GM03348 (cell line): ENCODE measurements at places on chromosomes 3 and 15.

GRCh38 chr15:96329403-96329981 is 1.0 kb upstream of the NR2F2 start:
- no peak for DNase-seq

DNA sequence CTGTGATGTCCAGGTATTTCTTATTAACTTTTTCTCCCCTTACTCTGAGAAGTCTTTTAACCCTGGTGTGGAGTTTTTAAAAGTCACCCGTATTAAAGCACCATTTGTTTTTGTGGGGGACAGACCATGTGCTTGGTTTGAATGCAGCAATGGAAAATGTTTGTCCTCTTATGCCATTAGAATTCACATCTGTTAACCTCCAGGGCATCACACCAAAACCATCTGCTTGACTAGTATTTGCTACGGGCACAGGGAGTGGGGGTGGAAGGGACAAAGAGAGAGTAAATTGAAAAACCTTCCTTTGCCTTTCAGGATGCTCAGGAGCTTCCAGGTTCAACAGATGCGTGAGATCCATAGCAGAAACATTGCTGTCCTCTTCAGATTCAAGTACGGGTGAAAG is 61.4 kb upstream of the GOLGA8B start:
- DNase-seq: no peak

DNA sequence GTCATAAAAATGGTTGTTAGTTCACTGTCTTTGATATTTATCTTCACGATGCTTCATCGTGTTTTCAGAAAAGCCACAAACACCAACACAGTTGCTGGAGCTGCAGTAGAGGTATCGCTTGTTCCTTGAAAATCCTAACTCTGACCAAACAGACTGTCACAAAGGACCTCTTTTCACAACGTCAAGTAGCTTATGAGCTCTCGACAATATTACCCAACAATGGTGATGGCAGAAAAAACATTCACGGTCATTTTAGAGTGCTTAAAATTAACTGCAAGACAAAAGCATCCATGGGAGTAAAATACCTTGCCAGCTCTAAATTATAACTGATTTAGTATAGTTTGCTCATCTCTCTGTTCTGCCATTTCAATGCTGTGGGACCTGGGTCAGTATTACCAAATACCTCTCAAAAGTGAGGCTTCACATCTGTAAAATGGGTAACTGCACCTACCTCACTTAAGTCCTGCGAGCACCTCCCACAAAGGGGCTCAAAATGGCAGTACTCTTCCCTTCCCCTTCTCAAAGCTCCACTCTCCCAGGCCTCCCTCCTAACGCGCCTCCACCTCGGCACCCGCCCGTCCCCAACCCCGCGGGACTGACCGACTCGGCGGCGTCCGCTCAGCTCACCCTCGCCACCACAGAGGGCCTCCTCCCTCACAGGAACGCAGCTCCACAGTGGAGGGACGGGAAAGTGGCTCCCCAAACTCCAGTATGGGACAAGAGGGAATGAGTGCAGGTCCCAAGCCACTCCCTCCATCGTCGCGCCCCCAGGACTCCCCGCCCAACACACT is 546 bp downstream of the TRIM59 start:
- DNase-seq: peak; percentile 16

GRCh38 chr3:118778201-118778600 is 256.4 kb downstream of the IGSF11 start:
- no peak for DNase-seq

DNA sequence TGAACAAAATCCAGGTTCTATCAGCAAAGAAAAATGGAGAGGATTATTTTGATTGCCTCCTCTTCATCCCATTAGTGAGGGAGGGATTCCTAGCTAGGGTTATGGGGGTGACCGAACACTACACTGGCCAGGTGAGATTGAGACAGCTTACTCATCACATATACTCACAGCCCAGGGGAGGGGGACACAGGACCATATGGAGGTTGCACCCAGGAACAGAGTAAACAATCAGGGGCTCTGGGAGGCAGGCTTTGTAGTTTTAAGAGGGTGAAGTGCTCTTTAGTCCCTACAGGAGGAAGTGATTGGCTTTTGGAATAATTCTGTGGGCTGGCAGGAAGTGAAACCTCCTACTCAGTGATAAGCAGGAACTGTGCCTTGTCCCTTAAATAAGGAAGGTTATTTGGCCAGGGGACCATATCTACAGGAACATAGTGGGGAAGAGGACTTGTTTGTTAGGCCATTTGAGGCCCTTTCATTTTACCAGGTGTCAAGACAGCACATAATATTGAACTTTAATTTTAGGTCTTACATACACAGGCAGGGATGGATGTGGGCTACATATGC is 17.5 kb upstream of the KCTD6 start:
- no peak for DNase-seq

- DNase-seq: no peak
These were observed 1.1 kb upstream of the C15orf62 start for GRCh38 chr15:40768521-40769273.

- DNase-seq: no peak
These were observed 234.4 kb upstream of the TBL1XR1 start for GRCh38 chr3:177431525-177432176.

DNA sequence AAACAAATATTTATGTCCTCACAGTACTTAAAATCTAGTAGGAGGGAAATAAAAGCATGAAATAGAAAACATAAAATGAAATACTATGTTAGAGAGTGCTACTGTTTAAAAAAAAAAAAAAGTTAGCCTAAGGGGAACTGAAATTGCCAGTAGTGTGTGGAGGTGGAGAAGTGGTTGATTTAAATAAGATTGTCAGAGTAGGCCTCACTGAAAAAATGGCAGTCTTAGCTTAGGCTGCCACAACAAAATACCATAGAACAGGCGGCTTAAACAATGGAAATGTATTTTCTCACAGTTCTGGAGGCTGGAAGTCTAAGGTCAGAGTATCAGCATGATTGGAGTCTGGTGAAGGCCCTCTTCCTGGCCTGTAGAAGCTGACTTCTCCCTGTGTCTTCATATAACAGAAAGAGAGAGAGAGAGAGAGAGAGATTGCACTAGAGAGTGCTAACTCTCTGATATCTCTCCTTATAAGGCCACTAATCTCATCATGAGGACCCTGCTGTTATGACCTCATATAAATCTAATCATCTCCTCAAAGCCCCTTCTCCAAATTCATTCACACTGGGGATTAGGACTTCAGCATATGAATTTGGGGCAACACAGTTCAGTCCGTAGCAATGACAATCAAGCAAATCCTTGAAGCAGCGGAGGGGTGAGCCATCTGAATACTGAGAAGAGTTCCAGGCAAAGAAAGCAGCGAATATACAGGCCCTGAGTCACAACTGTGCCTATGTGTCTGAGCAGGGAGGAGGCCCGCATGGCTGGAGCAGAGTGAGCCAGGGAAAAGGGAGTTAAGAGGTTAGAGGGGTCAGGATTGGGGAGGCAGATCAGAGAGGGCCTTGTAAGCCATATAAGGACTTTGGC is 23.6 kb upstream of the LRRC34 start:
- peak; percentile 32 for DNase-seq

DNA sequence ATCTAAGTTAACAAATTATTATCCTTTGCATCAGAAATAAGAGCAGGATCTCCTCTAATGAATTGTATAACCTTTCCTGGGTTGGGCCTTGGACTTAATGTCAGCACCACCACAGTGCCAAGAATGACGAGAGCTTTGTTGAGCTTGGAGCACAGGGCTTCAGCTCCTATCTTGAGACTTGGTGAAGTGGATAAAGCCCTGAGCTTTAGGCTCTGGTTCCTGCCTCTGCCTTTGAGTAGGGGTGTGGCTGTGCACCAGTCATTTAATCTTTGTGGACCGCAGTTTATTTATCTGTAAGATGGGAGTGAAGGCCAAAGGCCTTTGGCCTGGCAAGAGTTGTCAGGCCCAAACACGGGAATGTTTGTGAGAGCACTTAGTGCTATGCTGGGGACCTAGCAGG is 162.2 kb downstream of the VGLL4 start:
- DNase-seq: no peak

DNA sequence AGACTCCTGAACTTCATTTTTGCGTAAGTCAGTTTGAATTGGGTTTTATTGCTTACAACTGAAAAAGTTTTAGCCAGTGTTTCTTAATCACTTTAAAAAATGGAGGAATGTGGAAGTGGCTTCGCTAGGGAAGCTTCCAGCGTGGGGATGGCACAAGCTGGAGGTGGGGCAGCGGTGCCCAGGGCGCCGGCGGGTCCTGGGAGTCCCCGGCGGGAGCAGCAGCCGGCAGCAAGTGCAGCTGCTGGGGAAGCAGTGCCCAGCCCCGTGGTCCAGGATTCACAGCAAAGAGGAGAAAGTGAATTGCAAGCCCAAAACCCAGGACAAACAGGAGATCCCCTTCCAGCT is 301.8 kb upstream of the PROK2 start:
- no peak for DNase-seq

DNA sequence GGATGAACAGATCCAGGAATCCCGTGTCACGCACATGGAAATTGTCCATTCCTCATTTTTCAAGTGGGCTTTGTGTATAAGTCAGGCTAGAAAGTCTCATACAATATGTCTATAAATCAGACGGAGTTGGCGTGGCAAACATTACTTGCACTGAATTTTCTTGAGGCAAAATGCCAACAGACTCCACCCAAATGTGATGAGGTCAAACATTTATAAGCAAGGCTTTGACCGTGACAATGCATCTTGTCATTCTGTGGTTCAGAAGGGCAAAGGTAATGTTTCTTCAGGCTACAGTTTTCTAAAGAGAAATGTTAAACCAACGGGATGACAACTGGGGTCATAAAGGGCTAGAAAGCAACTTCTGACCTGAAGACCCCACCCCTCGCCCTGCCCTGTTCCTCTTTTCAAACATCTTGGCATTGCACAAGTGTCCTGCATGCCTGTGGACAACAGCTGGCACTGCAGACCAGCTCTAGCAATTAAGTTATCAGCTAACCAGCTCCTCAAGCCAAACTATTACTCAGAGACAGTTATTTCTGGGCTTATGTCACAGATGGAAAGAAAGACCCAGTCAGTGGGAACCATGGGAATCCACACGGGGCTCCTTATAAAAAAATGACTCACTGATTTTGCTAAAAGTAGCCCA is 36.5 kb upstream of the SPTBN5 start:
- peak; percentile 92 for DNase-seq

DNA sequence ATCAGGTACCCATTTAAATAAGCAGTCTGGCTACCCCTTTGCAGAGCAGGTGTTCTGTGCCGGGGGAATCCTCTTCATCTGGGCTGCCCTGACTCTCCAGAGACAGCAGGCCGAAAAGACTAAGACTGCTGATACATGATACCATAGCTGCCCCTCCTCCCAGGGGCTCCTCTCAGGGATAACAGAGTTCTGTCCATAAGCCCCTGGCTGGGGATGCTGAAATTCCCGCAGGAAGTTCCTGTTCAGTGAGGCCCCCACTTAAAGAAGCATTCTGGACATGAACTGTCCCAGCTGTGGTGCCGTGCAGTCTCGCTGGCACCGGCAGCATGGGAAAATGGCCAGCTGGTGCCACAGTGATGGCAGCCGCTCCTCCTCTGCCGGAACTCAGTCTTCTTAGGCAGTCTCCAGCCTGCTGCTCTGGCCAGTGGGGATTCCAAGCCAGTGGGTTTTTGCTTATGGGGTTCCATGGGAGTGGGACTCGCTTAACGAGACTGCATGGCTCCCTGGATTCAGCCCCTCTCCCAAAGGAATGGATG is 1026.2 kb downstream of the NAALADL2 start:
- DNase-seq: no peak
